ENCODE measurements at places on chromosomes 6 and 20. TPM values are rescaled to one million over a fixed set of nuclear protein-coding genes. Genes with fewer than 3 reads are reported as not detected.
A peak's percentile ranks its signal among the peaks of the same experiment; 100 is the strongest.

Gene HTR1E
- total RNA-seq, result not detected

Gene OR2J3
- total RNA-seq, result not detected

Gene RFX6
- 1.5 TPM for total RNA-seq

Gene ZNF165
- total RNA-seq, result 11.0 TPM

GRCh38 chr6:108562503-108562993 lies 1.8 kb downstream of the FOXO3 start:
- DNase-seq, result peak; percentile 83

DNA sequence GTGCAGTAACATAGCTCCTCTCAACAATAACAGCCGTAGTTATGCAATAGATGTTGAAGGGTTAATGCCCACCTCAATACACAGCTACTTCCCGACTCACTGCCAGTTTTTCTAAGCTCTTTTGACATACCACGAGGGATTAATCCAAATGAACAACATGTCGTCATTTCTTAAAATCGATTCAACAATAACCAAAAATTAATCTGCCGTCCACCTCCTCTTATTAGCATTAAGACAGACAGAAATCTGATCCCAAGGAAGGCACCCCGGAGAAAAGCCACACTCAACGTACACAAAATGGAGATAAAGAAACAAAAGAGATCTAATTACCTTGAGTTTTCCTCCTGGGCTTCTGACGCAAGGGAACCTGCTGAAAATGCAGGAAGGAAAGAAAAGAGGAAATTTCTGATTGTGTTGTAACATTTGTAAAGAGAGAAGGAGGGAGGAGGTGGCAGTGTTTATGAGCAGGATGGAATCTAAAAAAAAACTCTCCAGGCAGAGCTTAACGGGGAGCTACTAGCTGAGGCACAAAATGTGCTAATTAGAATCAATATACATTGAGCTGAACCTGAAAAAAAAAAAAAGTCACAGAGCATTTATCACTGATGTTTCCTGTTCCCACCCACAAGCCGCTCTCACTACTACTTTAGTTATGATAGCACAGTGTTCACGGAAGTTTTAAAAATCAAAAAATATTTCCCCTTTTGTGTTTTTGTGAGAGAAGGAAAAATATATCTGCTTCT lies 109.3 kb downstream of the IPCEF1 start:
- no peak for DNase-seq

GRCh38 chr6:78462728-78463127 lies 404.6 kb upstream of the IRAK1BP1 start:
- no peak for DNase-seq

- DNase-seq, result no peak
Measured at GRCh38 chr6:84776392-84776791, 12.0 kb upstream of the TBX18 start.

GRCh38 chr6:112743323-112743722 lies 396.2 kb downstream of the RFPL4B start:
- DNase-seq, result no peak

- DNase-seq, result no peak
Measured at GRCh38 chr6:37057678-37058077, 52.2 kb downstream of the FGD2 start.

GRCh38 chr6:138572167-138572875 lies 73.0 kb upstream of the NHSL1 start:
- DNase-seq, result peak; percentile 91
